ENCODE measurements at places on chromosomes 3 and 15. TPM values are rescaled to one million over a fixed set of nuclear protein-coding genes. Genes with fewer than 3 reads are reported as not detected.

CORO2B gene
- 0.03 TPM for polyA plus RNA-seq

IQCF5 gene
- polyA plus RNA-seq = not detected

AGTR1 gene
- not detected for polyA plus RNA-seq

GOLGA8T gene
- polyA plus RNA-seq = 0.11 TPM

MYZAP gene
- polyA plus RNA-seq = 0.06 TPM

IL5RA gene
- polyA plus RNA-seq = not detected

RLBP1 gene
- polyA plus RNA-seq = not detected

SLC22A14 gene
- polyA plus RNA-seq = not detected

ARGFX gene
- polyA plus RNA-seq = not detected

EFHB gene
- polyA plus RNA-seq = not detected

GPR149 gene
- polyA plus RNA-seq = not detected

SEMA3B gene
- polyA plus RNA-seq = not detected

ZPLD1 gene
- not detected for polyA plus RNA-seq

SMCO1 gene
- polyA plus RNA-seq = not detected

GOLGA8R gene
- 0.21 TPM for polyA plus RNA-seq

CD47 gene
- polyA plus RNA-seq = 203 TPM

CAPN3 gene
- polyA plus RNA-seq = 2.9 TPM

FOXL2 gene
- not detected for polyA plus RNA-seq

SRGAP3 gene
- 0.27 TPM for polyA plus RNA-seq

CIB2 gene
- polyA plus RNA-seq = 0.51 TPM

TRIM42 gene
- polyA plus RNA-seq = not detected

RRP9 gene
- 6.7 TPM for polyA plus RNA-seq

NAALADL2 gene
- polyA plus RNA-seq = not detected

PPP4R2 gene
- polyA plus RNA-seq = 25.4 TPM

INKA1 gene
- polyA plus RNA-seq = 1.3 TPM

RPL22L1 gene
- polyA plus RNA-seq = 26.8 TPM

SHF gene
- 0.76 TPM for polyA plus RNA-seq

PLIN1 gene
- polyA plus RNA-seq = not detected

DOCK3 gene
- 0.03 TPM for polyA plus RNA-seq
